ENCODE measurements at places on chromosomes 1 and 21.

GRCh38 chr1:234526922-234527321 is 47.9 kb upstream of the TARBP1 start:
- no peak for DNase-seq

DNA sequence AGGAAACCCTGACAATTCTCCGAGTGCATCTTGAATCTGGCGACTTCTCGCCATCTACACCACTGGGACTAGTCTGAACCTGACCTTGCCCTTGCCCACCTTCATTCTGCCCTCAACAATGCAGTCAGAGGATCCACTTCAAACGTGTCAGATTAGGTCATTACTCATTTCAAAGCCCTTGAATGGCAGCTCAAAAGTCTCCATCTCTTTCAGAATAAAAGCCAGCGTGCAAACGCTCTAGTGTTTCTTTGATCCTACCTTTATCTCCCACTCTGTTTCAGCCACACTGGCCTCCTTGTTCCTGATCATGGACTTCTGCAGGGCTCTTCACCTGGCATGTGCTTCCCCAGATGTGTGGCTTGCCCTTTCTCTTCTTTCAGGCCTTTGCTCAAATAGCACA is 31.3 kb downstream of the SLC30A1 start:
- no peak for DNase-seq

DNA sequence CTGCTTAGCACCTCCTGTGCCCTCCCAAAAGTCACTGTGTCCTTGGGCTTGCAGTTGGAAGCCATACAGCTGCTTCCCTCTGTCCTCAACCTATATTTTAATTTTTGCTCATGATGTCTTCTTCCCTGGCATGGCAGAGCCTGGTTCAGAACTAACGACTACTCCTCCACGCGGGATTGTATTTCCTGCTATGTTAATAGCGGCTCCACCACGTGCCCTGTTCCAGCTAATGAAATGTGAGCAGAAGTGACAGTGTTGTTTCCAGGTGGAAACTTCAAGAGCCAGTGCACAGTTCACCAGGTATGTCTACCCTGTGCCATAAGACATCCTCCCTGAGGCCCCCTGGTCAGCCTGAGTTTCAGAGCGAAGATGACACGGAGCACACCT is 52.1 kb downstream of the DHRS3 start:
- DNase-seq, result no peak

DNA sequence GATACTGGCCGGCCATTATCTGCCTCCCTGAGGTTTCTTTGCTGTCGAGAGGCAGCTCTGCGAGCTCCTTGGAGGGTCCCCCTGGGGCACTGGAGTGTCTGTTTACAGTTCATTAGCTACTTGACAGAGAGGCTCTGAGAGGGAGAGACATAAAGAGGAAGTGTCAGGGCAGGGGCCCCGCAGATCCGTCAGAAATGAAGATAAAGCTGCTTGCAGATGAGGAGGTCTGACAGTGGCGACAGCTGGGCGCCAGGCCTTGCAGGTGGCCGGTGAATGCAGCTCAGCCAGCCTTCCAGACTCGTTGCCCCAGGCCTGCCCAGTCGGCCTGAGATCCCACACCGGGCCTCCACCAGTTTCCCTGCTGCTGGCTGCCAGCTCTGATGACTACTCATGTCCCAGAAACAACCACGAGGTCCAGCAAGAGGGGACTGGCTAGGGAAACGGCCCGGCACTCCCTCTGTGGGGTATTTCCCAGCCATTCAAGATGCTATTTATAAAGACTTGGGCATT is 84.7 kb downstream of the DISP3 start:
- DNase-seq, result no peak

- no peak for DNase-seq
Observed at GRCh38 chr1:19458815-19459417, 26.4 kb downstream of the CAPZB start.

GRCh38 chr1:64981601-64982533 is 15.5 kb upstream of the JAK1 start:
- DNase-seq, result peak; percentile 83

DNA sequence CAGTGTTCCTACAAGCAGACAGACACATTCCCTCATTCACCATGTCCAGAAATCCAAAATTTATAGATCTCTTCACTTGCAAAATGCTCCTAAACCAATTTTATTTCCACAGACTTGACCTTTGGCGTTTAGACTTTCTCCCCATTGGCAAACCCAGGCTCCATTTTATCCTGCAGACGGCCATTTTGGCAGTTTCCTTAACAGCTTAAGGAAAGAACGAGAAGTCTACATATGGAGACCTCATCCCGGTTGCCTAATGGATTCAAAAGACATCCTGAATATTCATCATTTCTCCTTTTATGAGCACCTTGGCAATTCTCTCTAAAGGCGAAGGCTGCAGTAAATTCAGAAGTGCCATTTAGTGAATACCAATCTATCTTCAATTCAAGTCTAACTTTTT is 132.9 kb downstream of the HLX start:
- no peak for DNase-seq

- no peak for DNase-seq
Observed at GRCh38 chr1:80241566-80241965, 1235.0 kb upstream of the ADGRL4 start.

GRCh38 chr1:177351361-177352108 is 180.8 kb downstream of the BRINP2 start:
- DNase-seq, result no peak

DNA sequence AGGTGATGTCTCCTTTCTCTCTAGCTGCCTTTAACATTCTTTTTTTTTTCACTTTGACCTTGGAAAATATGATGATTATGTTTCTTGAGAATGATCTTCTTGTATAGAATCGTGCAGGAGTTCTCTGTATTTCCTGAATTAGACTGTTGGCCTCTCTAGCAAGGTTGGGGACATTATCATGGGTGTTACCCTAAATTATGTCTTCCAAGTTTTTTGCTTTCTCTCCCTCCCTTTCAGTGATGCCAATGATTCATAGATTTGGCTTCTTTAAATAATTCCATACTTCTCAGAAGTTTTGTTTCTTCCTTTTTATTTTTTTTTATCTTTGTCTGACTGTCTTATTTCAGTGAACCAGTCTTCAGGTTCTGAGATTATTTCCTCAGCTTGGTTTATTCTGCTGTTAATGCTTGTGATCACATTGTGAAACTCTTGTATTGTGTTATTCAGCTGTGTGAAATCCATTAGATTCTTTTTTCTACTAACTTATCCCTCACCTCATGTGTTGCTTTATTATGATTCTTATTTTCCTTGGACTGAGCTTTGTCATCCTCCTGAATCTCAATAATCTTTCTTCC is 268.4 kb upstream of the NRIP1 start:
- DNase-seq, result no peak

- no peak for DNase-seq
Observed at GRCh38 chr1:145985502-145986439, 10.6 kb downstream of the TXNIP start.

GRCh38 chr1:7008331-7008730 is 223.1 kb downstream of the CAMTA1 start:
- no peak for DNase-seq

- no peak for DNase-seq
Observed at GRCh38 chr1:197339106-197340060, 71.3 kb downstream of the CRB1 start.

- DNase-seq, result no peak
Observed at GRCh38 chr1:227922501-227923352, 25.0 kb downstream of the WNT9A start.

GRCh38 chr1:89779151-89779940 is 41.5 kb upstream of the LRRC8D start:
- DNase-seq, result no peak

DNA sequence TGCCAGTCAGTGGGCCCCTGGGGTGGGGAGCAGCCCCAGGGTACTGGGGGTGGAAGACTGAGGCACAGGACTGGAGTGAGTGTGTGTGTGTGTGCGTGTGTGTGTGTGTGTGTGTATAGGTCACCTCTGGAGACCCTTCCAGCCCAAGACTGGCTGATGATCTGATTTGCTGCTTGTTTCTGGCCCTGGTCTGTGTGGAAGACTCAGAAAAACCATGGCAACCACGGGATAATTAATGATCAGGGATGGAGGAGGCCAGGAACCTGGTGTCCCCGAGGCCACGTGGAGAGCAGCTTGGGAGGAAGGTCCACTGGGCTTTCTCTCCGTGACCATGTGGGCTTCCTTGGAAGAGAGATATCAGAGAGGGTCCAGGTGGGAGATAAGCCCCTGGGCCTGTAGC is 4.8 kb upstream of the ACTL8 start:
- no peak for DNase-seq

DNA sequence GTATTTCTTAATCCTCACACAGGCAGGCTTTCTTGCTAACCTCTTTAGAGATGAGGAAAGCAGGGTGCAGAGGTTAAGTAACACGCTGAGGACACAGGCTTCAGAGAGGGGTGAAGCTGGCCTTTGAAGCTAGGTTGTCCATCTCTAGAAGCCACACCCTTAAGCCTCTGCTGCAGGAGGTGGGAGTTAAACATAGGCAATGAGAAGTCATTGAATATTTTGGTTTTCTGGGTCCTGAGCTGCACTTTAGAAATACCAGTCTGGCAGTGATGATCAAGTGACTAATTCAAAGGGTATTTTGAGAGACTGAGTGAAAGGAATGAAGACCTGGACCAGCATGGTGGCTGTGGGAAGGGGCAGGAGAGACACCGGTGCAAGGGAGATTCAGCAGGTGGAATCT is 9.9 kb downstream of the KCNJ15 start:
- DNase-seq, result peak; percentile 14

DNA sequence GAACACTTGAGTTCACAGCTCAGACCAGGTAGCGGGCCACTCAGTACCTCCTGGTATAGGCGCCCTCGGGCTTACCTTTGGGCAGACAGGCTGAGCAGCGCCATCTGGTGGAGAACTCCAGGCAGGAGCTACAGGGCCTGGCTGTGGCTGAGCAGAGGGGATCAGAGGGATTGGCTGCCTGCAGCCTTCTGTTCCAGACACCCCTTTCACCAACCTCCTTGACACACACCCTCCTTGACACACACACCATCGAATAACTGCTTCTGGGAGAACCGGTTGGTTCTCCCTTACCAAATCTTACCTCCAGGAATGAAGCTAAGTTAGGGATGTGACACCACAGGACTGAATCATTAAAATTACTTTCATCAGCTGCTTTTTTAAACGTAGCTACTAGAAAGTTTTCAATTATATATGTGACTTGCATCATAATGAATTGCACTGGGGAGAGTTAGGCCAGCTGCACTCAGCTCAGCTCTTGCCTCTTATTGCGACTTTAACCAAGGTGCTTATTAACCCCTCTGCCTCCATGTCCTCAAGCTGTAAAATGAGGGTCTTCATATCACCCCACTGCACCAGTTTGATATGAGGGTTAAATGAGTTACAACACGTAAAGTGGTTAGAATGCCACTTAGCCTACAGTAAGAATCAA is 6.6 kb downstream of the LIN28A start:
- peak; percentile 60 for DNase-seq

- no peak for DNase-seq
Observed at GRCh38 chr1:28241638-28242241, 5.8 kb downstream of the ATP5IF1 start.

GRCh38 chr1:204225841-204226735 is 12.3 kb upstream of the GOLT1A start:
- no peak for DNase-seq

GRCh38 chr21:15617964-15618363 is 111.8 kb upstream of the USP25 start:
- DNase-seq, result peak; percentile 19

GRCh38 chr1:66729119-66729518 is 23.1 kb upstream of the DYNLT5 start:
- no peak for DNase-seq

DNA sequence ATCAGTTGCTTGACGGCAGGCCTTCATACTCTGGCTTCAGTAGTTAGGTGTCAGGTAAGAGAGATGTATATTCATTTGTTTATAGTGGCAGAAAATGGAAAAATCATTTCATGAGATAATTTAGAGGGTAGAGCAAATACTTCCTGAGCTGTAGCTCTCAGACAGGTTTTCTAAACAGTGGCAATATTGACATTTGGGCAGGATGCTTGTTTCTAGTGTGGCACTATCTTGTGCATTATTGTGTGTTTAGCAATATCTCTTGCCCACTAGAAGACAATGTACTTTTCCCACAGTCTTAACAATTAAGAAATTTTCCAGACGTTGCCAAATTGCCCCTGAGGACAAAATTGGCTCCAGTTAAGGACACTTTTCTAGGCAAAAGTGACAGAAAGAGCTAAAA is 1143.1 kb downstream of the PLA2G4A start:
- no peak for DNase-seq

GRCh38 chr1:68327414-68327813 is 95.1 kb upstream of the WLS start:
- DNase-seq, result no peak

GRCh38 chr1:156489166-156489934 is 11.2 kb downstream of the MEF2D start:
- no peak for DNase-seq

DNA sequence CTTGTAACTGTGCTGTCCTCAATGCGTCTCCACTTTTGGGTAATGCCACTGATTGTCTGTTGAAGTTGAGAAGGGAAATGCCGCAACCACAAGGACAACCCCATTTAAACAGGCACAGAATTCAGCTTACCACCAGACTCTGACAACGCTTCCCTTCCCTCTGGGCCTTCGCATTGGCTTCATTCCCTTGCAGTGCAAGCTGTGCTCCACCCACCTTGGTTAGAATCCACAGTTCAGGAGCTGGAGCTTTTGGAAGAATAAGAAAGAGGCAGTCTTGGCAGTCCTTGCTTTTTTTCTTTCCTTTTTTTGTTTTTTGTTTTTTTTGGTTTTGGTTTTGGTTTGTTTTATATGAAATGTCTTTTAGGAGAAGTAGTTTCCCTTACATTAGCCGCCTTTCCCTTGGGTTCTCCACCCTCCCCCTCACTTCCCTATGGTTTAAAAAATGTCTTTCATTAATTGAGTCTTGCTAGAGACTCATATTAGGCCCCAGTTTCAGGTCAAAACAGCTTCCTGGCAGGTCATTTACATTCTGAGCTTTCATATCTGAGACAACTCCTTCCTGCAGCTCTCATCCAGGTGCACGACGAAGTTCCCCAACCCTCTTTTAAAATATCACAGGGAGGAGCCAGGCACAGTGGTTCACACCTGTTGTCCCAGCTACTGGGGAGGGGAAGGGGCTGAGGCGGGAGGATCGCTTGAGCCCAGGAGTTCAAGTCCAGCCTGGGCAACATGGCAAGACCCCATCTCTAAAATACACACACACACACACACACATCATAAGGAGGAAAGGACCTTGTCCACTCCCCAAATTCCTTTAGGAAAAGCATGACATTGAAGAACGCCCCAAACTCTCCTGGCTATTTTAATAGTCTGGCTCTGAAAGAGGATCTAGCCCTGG is 20.7 kb upstream of the LAX1 start:
- no peak for DNase-seq

GRCh38 chr1:160149716-160150115 is 1.7 kb upstream of the ATP1A4 start:
- no peak for DNase-seq

DNA sequence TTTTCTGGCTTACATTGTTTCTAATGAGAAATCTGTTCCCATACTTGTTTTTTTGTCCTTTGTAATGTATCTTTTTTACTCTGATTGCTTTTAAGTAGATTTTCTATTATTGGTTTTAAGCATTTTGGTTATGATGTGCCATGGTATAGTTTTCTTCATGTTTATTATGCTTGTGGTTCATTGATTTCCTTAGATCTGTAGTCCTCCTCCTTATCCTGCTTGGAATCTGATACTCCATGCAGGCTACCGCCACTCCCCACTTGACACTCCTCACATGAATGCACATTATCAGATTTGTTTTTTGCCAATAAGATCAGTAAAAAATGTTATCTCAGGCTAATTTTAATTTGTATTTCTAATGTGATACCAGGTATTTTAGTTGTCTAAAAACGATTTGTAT is 20.8 kb downstream of the UROD start:
- DNase-seq, result no peak

- no peak for DNase-seq
Observed at GRCh38 chr1:8516793-8517556, 199.1 kb downstream of the SLC45A1 start.
